ENCODE measurements at places on chromosomes 7 and 10. TPM values are rescaled to one million over a fixed set of nuclear protein-coding genes. Genes with fewer than 3 reads are reported as not detected.

TACC2 gene
- 170 TPM for total RNA-seq

LRIT1 gene
- not detected for total RNA-seq

CHAT gene
- 0.61 TPM for total RNA-seq

ZNF727 gene
- 4.3 TPM for total RNA-seq

FAM237B gene
- total RNA-seq = not detected

Data from mucosa of descending colon (tissue), 3 donors.